Left renal cortex interstitium (tissue), 4 donors: ENCODE measurements at places on chromosomes 5 and 9. TPM values are rescaled to one million over a fixed set of nuclear protein-coding genes. Genes with fewer than 3 reads are reported as not detected.

- no peak for DNase-seq
These were observed 92.6 kb downstream of the LIFR start for GRCh38 chr5:38463634-38464521.

The GPX3 gene
- 1,283 TPM for polyA plus RNA-seq

DNA sequence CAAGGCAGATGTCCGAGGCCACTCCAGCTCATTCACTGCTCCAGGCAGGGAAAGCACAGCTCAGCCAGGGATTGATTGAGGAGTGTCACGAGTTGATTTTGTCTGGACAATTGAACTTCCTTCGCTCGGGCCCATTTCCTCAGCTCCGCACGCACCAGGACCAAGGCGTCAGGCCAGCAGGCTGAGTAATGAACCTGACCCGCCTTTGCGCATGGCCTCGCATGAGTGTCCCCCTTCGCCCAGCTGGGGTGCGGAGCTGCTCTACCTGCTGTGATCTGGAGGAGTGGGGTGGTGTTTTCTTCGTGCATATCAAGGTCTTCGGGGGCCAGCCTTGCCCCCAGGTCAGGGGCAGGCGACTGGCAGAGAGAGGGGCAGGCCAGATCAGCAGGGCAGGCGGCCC is 44.0 kb downstream of the VAV2 start:
- DNase-seq: no peak

The IL17B gene
- polyA plus RNA-seq: 1.8 TPM

The PCDHGA11 gene
- 5.3 TPM for polyA plus RNA-seq
